ENCODE measurements at places on chromosomes 7 and 10. TPM values are rescaled to one million over a fixed set of nuclear protein-coding genes. Genes with fewer than 3 reads are reported as not detected.

C7orf33 gene
- total RNA-seq: not detected

RSU1 gene
- total RNA-seq: 21.9 TPM

PCLO gene
- 3.1 TPM for total RNA-seq

ASAH2 gene
- total RNA-seq: 0.68 TPM

MACC1 gene
- total RNA-seq: 38.3 TPM

CALML3 gene
- total RNA-seq: 9.2 TPM

OR13A1 gene
- total RNA-seq: not detected

RBP4 gene
- total RNA-seq: not detected

OPN4 gene
- total RNA-seq: not detected

CCDC146 gene
- 6.8 TPM for total RNA-seq

RSBN1L gene
- total RNA-seq: 20.4 TPM

SRRM3 gene
- 2.1 TPM for total RNA-seq

GPR85 gene
- 3.6 TPM for total RNA-seq

AGBL3 gene
- total RNA-seq: 1.0 TPM

PIP gene
- total RNA-seq: not detected

PARD3 gene
- total RNA-seq: 88.2 TPM
